Sciatic nerve (tissue), 2 donors: ENCODE measurements at places on chromosomes 7 and 10. TPM values are rescaled to one million over a fixed set of nuclear protein-coding genes. Genes with fewer than 3 reads are reported as not detected.

NPFFR1 gene
- 4.8 TPM for total RNA-seq

GRCh38 chr7:81743665-81744064 lies 26.2 kb downstream of the HGF start:
- DNase-seq = no peak

GRCh38 chr7:121800916-121801675 lies 71.9 kb upstream of the PTPRZ1 start:
- DNase-seq = no peak

- DNase-seq = no peak
These were observed 32.3 kb upstream of the PPIF start for GRCh38 chr10:79314761-79315601.

DNA sequence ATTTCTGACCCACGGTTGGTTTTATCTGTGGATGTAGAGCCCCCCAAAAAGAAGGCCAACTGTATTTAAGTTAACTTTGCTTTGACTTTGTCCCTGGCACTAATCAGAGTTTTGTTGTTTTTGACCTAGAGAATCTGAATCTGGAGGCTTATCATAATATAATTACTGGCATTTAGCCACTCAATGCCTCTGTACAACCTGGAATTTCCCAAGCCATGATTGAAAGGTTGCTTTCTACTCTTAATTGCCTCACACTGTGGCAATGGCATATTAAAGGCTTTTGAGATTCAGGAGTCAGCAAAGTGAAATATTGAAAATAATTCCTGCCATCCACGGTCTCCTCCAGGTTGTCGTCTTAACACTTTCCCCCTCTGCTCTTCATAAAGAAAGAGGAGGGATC lies 205.2 kb upstream of the GHITM start:
- DNase-seq = no peak

DNA sequence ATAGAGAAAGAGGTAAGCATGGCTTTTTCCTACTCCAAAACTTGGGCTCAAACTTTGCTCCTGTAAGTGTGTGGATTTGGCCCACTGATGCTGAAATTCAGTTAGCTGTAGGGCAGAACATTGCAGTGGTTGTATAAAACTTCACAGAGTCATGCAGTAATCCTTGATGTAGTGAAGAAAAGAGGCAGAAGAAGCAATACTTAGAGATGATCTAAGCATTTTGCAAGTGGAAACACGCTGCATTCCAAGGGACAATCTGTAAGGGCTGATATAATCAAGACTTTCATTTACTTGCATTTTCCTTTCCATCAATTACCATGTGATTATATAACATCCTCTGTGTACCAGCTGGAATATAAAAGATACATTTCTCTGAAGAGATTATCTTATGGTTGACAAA lies 338.8 kb downstream of the DNAJB9 start:
- no peak for DNase-seq

DNA sequence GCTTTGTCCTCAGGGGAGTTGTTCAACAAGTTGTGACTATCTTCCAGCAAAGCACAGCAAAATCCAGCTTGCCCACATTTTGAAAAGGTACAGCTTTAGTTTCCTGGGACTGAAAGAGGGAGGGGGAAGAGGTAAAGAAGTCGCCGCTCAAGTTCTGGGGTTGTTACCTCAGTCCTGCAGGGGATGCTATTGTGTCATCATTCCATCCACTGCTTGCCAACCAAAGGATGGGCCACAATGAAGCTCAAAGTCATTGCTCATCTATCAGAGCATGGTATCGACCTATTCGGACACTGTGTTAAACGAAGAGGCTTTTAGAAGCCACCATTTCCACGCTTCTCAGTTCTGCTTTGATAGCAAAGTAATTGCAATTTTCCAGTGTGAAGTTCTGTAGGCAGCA lies 34.3 kb downstream of the NPY start:
- no peak for DNase-seq

GRCh38 chr10:114346176-114347031 lies 57.9 kb downstream of the AFAP1L2 start:
- no peak for DNase-seq
